ENCODE measurements at places on chromosomes 2 and 18.

DNA sequence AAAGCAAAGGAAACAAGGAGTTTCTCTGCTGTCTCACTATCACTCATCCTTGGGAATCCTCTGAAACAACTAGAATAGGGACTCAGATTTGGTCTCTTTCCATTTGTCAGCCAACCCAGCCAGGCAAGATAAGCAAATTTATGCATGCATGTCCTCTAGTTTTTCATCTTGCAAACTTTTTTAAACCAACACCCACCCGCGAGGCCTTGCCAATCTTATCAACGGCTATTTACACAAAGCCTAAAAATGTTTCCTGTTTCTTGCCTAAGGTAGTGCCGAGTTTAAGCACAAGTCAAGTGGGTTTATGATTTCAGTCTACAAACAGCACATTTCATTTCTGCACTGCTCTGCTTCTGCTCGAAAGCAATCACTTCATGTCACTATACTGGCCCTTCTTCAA is 240.9 kb downstream of the STK39 start:
- DNase-seq, result no peak

- DNase-seq, result no peak
These were observed 31.9 kb downstream of the GAD1 start for GRCh38 chr2:170848587-170848986.

- DNase-seq, result no peak
These were observed 78.6 kb downstream of the SATB2 start for GRCh38 chr2:199378948-199379650.

DNA sequence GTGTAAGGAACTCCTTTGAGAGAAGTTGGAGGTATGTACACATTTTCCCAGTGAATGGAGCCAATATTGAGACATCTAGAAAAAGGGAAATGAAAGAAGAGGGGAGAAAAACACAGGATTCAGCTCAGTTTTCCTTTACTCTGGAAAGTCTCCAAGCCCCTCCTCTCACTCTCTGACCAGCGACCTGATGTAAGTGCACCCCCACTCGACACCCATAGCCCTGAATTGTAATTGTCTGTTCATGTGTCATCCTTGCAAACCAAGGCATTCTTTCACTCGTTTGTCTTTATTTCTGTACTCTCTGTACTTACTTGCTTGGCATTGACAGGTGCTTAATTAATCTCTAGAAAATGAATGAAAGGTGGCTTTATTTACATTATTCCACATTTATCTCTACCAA is 55.7 kb upstream of the CTAGE1 start:
- no peak for DNase-seq

Measured in stimulated activated CD8-positive, alpha-beta memory T cell treated with anti-CD3 and anti-CD28 coated beads, Interleukin-4, amount 100 ng/mL, for 1 hour (primary cell).